ENCODE measurements at places on chromosomes 12 and 14. TPM values are rescaled to one million over a fixed set of nuclear protein-coding genes. Genes with fewer than 3 reads are reported as not detected.

The SUOX gene
- 0.72 TPM for total RNA-seq

The YAF2 gene
- 65.1 TPM for total RNA-seq

The KIAA0586 gene
- 15.4 TPM for total RNA-seq

The PRKAB1 gene
- 23.7 TPM for total RNA-seq

The IFNG-AS1 gene
- 3.0 TPM for total RNA-seq

DNA sequence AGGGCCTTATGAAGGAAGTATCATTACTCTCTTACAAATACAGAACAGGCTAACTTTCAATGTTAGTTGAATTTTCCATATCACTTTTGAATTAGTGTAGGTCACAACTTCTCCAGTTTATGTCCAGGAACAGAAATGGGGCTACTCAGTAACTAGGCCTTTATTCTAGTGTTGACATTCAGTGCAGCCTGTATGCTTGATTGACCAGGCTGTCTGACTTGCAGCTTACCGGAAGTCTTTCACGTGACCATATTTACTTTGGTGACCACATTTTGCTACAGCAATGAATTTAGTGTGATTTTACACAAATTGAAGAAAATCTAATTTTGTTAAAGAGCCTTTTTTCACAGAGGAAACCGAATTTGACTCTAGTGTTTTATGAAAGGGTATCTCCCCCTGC lies 12.4 kb downstream of the MTERF2 start:
- no peak for DNase-seq

DNA sequence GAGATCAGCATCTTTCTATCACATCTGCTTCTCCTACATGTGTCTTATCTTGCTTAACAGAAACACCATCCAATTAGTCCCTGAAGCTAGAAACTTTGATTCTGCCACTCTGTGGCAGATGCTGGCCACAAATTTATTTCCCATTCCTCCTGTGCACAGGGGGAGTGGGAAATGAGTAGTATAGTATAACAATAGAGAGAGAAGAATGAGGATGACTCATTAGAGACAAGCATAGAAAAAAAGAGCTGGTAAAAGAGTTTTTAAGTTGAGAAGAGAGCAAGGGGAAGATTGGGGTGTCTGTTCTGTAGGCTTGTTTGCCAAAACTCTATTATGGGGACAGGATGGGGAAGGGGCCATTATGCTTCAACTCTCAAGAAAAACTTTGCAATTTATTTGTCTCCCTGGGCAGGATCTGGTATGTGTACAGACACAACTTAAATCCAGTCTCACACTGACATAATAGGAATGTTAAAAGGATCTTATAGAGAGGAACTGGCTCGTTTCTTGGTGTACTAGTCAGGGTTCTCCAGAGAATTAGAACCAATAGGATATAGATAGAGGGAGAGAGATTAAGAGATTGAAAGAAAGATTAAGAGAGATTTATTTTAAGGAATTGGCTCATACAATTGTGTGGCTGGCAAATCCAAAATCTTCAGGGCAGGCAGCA lies 142.6 kb upstream of the CPSF6 start:
- no peak for DNase-seq

DNA sequence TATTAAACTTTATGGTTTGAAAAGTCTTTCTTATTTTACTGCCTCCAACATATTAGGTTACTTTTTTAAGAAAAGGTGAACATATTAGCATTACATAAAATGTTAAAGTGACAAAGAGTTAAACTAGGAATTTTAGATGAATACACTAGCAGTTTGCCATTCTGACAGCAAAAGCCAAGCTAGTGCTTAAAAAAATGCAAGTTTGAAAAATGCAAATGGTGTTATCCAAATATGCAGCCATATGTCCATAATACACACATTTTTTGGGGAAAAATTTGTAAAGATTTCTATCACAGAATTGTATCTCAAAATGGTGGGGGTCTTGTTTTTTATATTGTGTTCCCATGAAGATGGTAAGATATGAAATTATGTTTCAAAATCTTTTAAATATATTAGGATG lies 466.1 kb downstream of the FOXG1 start:
- no peak for DNase-seq

GRCh38 chr12:50006280-50006679 lies 19.0 kb downstream of the RACGAP1 start:
- DNase-seq: no peak

GRCh38 chr12:47112679-47113078 lies 32.9 kb upstream of the AMIGO2 start:
- DNase-seq: no peak

GRCh38 chr14:35808076-35808637 lies 938 bp downstream of the RALGAPA1 start:
- DNase-seq: no peak

GRCh38 chr12:55470088-55470829 lies at the start of gene OR6C70:
TSS of gene OR6C70 (minus strand) at chr12:55470138. CDS start at chr12:55470138, 0 bp downstream.
- DNase-seq: no peak

DNA sequence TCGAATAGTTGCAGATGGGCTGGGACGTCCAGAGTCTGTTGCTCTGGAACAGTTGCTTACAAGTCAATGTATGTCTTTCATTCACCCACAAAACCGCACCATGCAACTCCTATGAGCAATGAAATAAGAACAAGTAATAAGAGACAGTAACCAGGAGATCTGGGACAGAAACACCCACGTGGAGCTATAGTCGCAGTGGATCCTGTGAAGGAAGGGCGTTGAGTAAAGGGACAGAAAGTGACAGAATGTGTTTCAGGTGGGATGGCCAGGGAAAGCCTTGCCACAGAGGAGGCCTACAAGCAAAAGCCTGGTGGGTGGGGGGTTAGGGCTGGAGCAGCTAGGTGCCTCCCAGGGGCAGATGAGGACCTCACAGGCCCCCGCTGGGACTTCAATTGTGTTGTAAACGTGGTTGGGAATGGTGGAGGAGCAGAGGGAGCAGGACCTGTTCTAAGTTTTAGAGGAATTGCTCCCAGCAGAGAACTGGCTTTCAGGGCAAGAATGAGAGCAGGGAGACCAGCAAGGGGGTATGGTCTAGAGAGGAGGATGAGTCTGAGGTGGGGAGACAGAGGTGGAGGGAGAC lies 86.7 kb upstream of the FZD10 start:
- no peak for DNase-seq

GRCh38 chr12:65313719-65314317 lies 35.3 kb downstream of the MSRB3 start:
- DNase-seq: no peak

Data from CD8-positive, alpha-beta T cell (primary cell).